ENCODE measurements at places on chromosomes 6 and 20. TPM values are rescaled to one million over a fixed set of nuclear protein-coding genes. Genes with fewer than 3 reads are reported as not detected.

The PPIL6 gene
- total RNA-seq, result 8.4 TPM

DNA sequence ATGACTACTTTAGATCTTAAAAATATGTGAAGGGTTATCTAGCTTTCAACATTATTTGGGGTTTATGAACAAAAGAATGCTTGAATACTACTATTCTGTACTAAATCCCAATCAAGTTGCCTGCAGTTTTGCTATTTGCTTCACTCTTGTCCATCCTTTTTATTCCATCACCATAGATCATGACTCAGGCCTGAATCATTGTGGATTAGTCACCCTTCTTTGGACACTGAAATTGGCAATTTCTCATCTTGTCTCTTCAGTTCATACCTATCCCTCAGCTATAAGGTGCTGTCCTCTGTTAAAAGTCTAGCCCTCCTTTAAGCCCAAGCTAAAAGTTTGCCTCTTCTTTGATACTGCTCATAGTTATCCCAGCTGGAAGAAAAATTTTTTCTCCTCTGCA, 199.1 kb downstream of the CENPW start:
- DNase-seq, result no peak
- H3K4me3 ChIP-seq, result no peak overlapping the region
- H3K4me1 ChIP-seq, result no peaks in the 10 kb centered on the region
- H3K27ac ChIP-seq, result no peak overlapping the region

DNA sequence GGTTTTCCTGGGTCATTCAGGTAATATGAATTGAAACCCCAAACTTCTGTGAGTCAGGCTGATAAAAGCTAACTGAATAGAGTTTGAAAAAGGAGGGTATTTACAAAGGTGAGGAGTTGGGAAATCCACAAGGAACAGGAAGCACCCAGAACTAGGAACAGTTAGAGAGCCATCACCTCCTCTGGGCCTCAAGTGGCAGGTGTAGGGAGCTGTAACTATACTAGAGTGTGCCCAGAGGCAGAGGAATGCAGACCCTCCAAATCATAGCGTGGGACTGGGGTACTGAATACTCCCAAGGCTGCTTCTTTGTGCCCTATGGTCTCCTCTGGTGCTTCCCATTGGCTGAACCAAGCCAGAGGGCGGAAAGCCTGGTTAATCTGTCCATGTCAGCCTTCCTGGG, 18.3 kb downstream of the TRIM38 start:
- no peak overlapping the region for H3K4me3 ChIP-seq
- no peaks in the 10 kb centered on the region for H3K4me1 ChIP-seq
- H3K27me3 ChIP-seq, result no peaks in the 10 kb centered on the region
- H3K27ac ChIP-seq, result no peak overlapping the region
- no peak for DNase-seq

DNA sequence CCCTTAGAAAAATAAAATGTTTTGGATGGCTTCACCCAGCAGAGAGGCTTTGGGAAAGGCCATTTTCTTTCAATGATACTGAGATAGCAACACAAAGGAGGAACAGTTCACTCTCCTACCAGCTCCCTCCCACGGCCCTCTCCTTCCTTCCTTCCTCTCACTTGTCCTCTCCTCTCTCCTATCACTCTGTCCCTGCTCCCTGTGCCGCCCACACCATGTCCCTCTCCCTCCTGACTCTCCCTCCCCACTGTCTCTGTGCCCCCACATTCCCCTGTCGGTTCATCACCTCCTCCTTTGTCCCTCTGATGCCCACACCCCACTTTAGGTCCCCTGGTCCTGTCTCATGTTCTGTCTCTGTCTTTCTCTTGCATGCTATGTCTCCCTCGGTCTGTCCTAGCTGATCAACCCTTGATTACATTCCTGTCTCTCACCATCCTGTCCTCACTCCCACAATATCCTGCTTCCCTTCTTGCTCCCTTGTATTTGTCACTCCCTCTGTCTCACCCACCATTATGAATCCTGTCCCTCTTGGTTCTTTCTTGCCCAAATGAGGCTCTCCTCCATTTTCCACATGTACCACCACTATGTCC, 30.1 kb downstream of the ELMO2 start:
- H3K27ac ChIP-seq, result no peak overlapping the region
- H3K36me3 ChIP-seq, result no peaks in the 10 kb centered on the region
- no peak overlapping the region for H3K4me3 ChIP-seq
- H3K27me3 ChIP-seq, result no peaks in the 10 kb centered on the region

- H3K36me3 ChIP-seq, result no peaks in the 10 kb centered on the region
- no peak overlapping the region for H3K27ac ChIP-seq
- no peaks in the 10 kb centered on the region for H3K27me3 ChIP-seq
- H3K4me3 ChIP-seq, result no peak overlapping the region
These were observed 195.4 kb upstream of the RUNX2 start for GRCh38 chr6:45132658-45133294.

DNA sequence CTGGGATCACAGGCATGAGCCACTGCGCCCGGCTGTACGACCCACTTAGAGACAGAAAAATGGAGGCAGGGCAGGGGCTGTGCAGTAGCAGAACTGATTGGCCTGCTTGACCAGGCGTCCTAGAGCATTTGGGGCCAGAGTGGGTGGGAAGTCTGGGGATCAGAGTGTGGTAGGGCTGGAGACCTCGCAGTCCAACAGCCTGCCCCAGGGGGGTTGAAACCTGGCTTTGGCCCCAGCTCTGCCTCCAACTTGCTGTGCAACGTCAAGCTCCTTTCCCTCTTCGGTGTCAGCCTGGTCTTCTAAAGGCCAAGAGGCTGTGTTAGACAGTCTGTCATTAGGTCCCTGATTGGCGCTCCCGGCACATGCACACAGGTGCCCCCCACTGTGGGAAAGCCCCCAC, 15.3 kb upstream of the SPDEF start:
- no peak overlapping the region for H3K4me3 ChIP-seq
- H3K36me3 ChIP-seq, result no peaks in the 10 kb centered on the region
- no peaks in the 10 kb centered on the region for H3K4me1 ChIP-seq
- H3K27me3 ChIP-seq, result no peaks in the 10 kb centered on the region
- no peak for DNase-seq
- no peak overlapping the region for H3K27ac ChIP-seq

- no peaks in the 10 kb centered on the region for H3K36me3 ChIP-seq
- no peak overlapping the region for H3K27ac ChIP-seq
- no peaks in the 10 kb centered on the region for H3K27me3 ChIP-seq
- no peak for DNase-seq
- H3K4me3 ChIP-seq, result no peak overlapping the region
- peaks cover 5% of the 10 kb centered on the region for H3K4me1 ChIP-seq
These were observed 22.4 kb upstream of the MYMX start for GRCh38 chr6:44194326-44194725.

DNA sequence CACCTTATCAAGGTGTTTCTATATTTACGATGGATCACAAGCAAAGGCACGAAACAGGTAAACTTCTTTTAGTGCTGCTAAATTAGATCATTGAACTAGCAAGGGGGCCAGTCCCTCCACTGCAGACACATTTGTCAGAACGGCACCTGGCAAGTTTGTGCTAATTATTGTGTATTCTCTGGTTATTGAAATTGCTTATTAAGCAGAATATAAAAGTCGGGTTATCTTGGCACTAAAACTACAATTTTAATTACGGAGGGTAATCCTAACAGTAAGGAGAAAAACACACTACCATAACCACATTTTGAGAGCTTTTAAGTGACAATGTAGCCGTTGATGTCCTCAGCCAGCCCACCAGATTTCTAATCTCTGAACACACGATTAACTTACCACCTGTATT, 118.9 kb upstream of the BTN3A2 start:
- no peaks in the 10 kb centered on the region for H3K36me3 ChIP-seq
- no peaks in the 10 kb centered on the region for H3K27me3 ChIP-seq
- DNase-seq, result no peak
- H3K4me1 ChIP-seq, result peaks cover 12% of the 10 kb centered on the region

GRCh38 chr6:158772851-158773371, 46.3 kb downstream of the EZR start:
- no peak for DNase-seq
- H3K4me3 ChIP-seq, result no peak overlapping the region
- no peaks in the 10 kb centered on the region for H3K27me3 ChIP-seq
- H3K36me3 ChIP-seq, result peaks cover 100% of the 10 kb centered on the region
- peaks cover 10% of the 10 kb centered on the region for H3K4me1 ChIP-seq

The MUC22 gene
- total RNA-seq, result not detected

GRCh38 chr6:90835596-90836212, 248.8 kb upstream of the MAP3K7 start:
- no peaks in the 10 kb centered on the region for H3K36me3 ChIP-seq
- H3K4me3 ChIP-seq, result no peak overlapping the region
- H3K4me1 ChIP-seq, result no peaks in the 10 kb centered on the region
- H3K27me3 ChIP-seq, result no peaks in the 10 kb centered on the region
- no peak for DNase-seq

The MAFB gene
- total RNA-seq, result 111 TPM

GRCh38 chr20:7248281-7249201, 481.1 kb downstream of the BMP2 start:
- no peak overlapping the region for H3K4me3 ChIP-seq
- H3K27ac ChIP-seq, result no peak overlapping the region
- H3K36me3 ChIP-seq, result no peaks in the 10 kb centered on the region
- DNase-seq, result no peak

GRCh38 chr6:29141606-29142005, 29.1 kb upstream of the OR2J2 start:
- H3K4me3 ChIP-seq, result no peak overlapping the region
- no peaks in the 10 kb centered on the region for H3K36me3 ChIP-seq
- no peaks in the 10 kb centered on the region for H3K4me1 ChIP-seq
- DNase-seq, result no peak

- DNase-seq, result peak; percentile 44
- H3K36me3 ChIP-seq, result no peaks in the 10 kb centered on the region
- no peak overlapping the region for H3K27ac ChIP-seq
- no peaks in the 10 kb centered on the region for H3K27me3 ChIP-seq
- no peaks in the 10 kb centered on the region for H3K4me1 ChIP-seq
- no peak overlapping the region for H3K4me3 ChIP-seq
These were observed 127.5 kb downstream of the CDKAL1 start for GRCh38 chr6:20661721-20662120.

The CYP21A2 gene
- total RNA-seq, result 0.47 TPM

The GPR63 gene
- total RNA-seq, result 0.76 TPM

- H3K27ac ChIP-seq, result peak overlapping the region; percentile 68
- H3K4me1 ChIP-seq, result peaks cover 14% of the 10 kb centered on the region
- H3K36me3 ChIP-seq, result no peaks in the 10 kb centered on the region
- H3K27me3 ChIP-seq, result no peaks in the 10 kb centered on the region
These were observed 61.6 kb upstream of the MRPS10 start for GRCh38 chr6:42279144-42279781.

GRCh38 chr20:54502179-54502578, 26.8 kb downstream of the DOK5 start:
- H3K4me3 ChIP-seq, result no peak overlapping the region
- H3K4me1 ChIP-seq, result peaks cover 2% of the 10 kb centered on the region
- no peaks in the 10 kb centered on the region for H3K27me3 ChIP-seq
- no peak for DNase-seq
- no peaks in the 10 kb centered on the region for H3K36me3 ChIP-seq
- no peak overlapping the region for H3K27ac ChIP-seq

The WFDC12 gene
- 0.44 TPM for total RNA-seq

DNA sequence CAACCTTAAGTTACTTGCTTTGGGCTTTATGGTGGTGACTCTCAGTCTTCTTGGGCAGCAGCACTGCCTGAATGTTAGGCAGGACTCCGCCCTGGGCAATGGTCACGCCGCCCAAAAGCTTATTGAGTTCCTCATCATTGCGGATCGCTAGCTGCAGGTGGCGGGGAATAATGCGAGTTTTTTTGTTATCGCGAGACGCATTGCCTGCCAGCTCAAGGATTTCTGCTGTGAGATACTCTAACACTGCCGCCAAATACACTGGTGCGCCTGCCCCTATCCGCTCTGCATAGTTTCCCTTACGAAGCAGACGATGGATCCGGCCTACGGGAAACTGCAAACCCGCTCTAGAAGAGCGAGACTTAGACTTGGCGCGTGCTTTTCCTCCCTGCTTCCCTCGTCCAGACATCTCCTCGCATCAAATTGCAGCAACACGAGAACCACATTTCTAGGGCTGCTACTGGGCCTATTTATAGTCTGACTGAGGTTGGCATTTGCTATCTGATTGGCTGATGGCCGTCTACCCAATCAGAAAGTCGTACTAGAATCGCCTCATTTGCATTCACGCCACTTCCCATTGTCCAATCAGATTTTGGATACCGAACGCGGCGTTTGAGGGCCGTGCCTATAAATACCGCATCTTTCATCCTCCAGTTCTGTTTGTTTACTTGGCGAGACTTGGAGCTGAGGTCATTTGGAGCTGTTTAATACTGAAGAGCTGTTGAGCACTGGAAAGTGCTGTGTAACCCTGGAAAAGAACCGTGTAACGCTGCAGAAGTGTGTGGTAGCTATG, 28.2 kb upstream of the SLC17A4 start:
- H3K27me3 ChIP-seq, result peaks cover 4% of the 10 kb centered on the region
- no peaks in the 10 kb centered on the region for H3K4me1 ChIP-seq
- H3K4me3 ChIP-seq, result no peak overlapping the region
- H3K36me3 ChIP-seq, result no peaks in the 10 kb centered on the region

DNA sequence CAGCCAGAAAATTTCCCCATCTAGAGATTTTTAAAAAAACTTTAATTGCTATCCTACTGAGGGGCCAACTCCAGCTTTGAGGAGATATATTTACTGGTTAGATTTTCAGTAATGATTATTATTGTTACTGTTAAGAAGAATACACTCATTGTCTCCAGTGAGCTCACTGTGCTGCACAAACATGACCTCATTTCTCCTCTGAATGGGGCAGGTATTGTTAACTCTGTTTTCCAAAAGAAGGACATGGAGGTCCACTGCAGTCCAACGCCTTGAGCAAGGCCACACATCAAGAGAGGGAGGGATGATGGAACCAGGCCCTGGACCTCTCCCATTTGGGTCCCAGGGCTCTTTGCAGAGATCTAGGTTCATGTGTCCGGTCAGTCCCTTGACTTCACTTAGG, 13.9 kb upstream of the SCUBE3 start:
- H3K4me3 ChIP-seq, result no peak overlapping the region
- no peaks in the 10 kb centered on the region for H3K27me3 ChIP-seq
- no peak for DNase-seq
- no peak overlapping the region for H3K27ac ChIP-seq
- H3K4me1 ChIP-seq, result no peaks in the 10 kb centered on the region

- no peaks in the 10 kb centered on the region for H3K36me3 ChIP-seq
- no peaks in the 10 kb centered on the region for H3K4me1 ChIP-seq
- H3K27ac ChIP-seq, result no peak overlapping the region
- no peaks in the 10 kb centered on the region for H3K27me3 ChIP-seq
- DNase-seq, result no peak
- no peak overlapping the region for H3K4me3 ChIP-seq
These were observed 89.2 kb downstream of the TXNDC5 start for GRCh38 chr6:7821426-7821825.

GRCh38 chr20:33531047-33531877, 41.4 kb downstream of the CBFA2T2 start:
- DNase-seq, result peak; percentile 58
- H3K36me3 ChIP-seq, result no peaks in the 10 kb centered on the region
- H3K27ac ChIP-seq, result peak overlapping the region; percentile 0
- H3K27me3 ChIP-seq, result no peaks in the 10 kb centered on the region
- peaks cover 5% of the 10 kb centered on the region for H3K4me1 ChIP-seq

The RAET1E gene
- total RNA-seq, result 0.35 TPM

DNA sequence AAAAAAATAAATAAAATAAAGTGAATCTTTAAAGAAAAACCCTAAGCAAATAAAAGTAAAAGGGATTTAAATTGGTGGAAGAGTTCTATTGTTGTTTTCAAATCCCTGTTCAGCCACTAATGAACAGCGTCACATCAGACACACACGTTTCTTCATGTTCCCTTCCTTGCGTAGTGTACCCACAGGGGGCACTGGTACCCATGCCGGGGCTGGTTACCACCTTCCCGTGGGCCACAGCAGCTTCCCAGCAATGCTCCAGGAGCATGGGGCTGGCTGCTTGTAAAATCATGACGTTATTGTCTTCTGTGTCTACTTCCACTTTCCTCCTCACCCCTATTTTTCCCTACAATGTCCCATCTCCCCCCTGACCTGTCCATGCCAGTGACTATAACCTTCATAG, 988.7 kb downstream of the KIF16B start:
- no peak overlapping the region for H3K27ac ChIP-seq
- H3K27me3 ChIP-seq, result no peaks in the 10 kb centered on the region
- H3K36me3 ChIP-seq, result no peaks in the 10 kb centered on the region

The PKHD1 gene
- total RNA-seq, result 0.61 TPM
